SK-N-SH (cell line): ENCODE measurements at places on chromosomes 3 and 15. TPM values are rescaled to one million over a fixed set of nuclear protein-coding genes. Genes with fewer than 3 reads are reported as not detected.

SLC9C1 gene
- polyA plus RNA-seq = not detected in 2 replicates

SMAD6 gene
- polyA plus RNA-seq = 3.8 and 4.5 TPM in 2 replicates

GPR27 gene
- 0.05 and 0.16 TPM in 2 replicates for polyA plus RNA-seq

GRCh38 chr15:75732177-75732808, 19.6 kb upstream of the CSPG4 start:
- no peak for DNase-seq

DNA sequence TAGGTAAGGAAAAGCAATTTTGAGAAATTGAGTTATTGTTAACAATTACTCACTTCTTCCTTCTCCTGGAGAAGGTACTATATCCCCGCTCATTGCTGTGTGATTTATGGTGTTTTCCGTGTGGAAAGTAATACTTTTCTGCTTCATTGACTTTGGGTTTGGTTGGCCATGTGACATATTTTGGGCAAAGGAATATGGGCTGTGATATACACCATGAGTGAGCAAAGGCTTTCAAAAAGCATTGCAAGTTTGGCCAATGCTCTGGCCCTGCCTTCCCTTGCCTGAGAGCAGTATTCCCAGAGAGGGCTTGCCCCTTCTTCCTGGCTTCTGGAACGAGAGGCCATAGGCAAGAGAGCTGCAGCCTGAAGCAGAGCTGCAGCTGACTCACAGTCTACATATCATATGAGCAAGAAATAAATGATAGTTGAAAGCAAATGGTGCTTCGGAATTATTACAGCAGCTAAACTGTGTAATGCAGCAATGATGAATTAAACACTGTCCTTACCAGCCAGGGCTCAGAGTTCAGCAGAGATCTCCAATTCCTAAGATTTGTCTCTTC, 216.8 kb upstream of the CD96 start:
- no peak for DNase-seq
